ENCODE measurements at places on chromosomes 4 and X. TPM values are rescaled to one million over a fixed set of nuclear protein-coding genes. Genes with fewer than 3 reads are reported as not detected.

DNA sequence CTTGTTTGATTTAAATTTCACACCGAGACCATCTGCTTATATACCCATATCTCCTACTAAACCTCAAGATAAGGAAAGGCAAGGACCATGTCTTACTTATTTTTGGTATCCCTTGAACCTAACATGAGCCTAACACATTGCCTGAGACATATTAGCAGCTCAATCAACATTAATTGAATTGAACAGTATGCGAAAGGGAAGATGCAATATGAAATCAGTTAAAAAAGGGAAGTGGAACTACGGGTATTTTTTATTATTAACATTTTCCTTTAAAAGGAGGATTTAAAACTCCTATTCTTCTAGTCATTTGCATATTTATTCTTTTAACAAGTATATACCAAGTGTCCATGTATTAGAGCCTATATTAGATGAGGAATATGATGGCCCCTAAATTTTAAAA is 197.0 kb downstream of the CAMK2D start:
- DNase-seq = no peak
- H3K27ac ChIP-seq = no peak overlapping the region
- H3K4me1 ChIP-seq = no peaks in the 10 kb centered on the region
- H3K4me3 ChIP-seq = no peak overlapping the region

DNA sequence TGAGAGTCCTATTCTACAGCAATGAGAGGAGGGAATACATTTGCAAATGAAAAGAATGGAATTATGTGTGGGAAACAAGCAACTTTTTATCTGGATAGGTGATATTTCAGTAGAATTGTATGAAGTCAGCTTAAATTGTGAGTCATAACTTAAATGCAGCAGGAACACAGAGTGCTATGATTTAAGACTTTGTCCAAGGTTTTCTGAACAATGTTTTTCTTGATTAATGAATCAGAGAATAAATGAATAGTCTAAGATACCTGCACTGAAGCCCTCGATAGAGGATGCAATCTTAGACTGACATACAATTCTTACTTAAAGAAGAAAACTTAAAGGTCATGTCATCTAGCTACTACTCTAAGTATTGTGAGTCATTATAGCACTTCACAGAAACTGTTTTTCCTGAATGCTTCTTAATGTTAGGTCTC is 8.0 kb downstream of the ARHGEF38 start:
- H3K27ac ChIP-seq = no peak overlapping the region
- no peaks in the 10 kb centered on the region for H3K4me1 ChIP-seq
- no peak for DNase-seq
- H3K27me3 ChIP-seq = no peaks in the 10 kb centered on the region

DNA sequence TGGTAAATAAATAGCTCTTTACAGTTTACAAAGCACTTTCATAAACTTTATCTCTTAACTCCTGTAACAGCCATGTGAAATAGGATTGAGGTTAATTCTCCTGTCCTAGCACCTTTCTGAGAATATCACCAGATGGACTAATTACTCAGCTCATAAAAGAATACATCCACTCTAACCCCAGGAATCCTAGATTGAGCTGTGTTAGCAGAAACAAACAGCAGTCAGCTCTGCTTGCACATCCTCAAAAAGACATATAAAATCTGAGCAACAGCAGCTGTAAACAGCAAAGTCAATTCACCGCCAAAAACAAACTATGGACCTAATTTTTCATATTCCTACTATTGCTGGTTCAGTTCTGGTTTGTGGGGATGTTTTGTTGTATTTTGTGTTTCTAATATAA is 182.8 kb downstream of the QDPR start:
- no peak overlapping the region for H3K27ac ChIP-seq
- H3K36me3 ChIP-seq = no peaks in the 10 kb centered on the region
- no peaks in the 10 kb centered on the region for H3K4me1 ChIP-seq
- no peak for DNase-seq
- no peak overlapping the region for H3K4me3 ChIP-seq
- H3K27me3 ChIP-seq = no peaks in the 10 kb centered on the region

GRCh38 chr4:3781997-3782930 is 16.1 kb downstream of the ADRA2C start:
- H3K27ac ChIP-seq = no peak overlapping the region
- no peaks in the 10 kb centered on the region for H3K4me1 ChIP-seq
- DNase-seq = no peak
- no peaks in the 10 kb centered on the region for H3K36me3 ChIP-seq
- peaks cover 6% of the 10 kb centered on the region for H3K27me3 ChIP-seq

GRCh38 chrX:111823703-111824102 is 52.3 kb upstream of the TRPC5OS start:
- no peaks in the 10 kb centered on the region for H3K36me3 ChIP-seq
- H3K4me1 ChIP-seq = no peaks in the 10 kb centered on the region
- H3K4me3 ChIP-seq = no peak overlapping the region
- H3K27me3 ChIP-seq = no peaks in the 10 kb centered on the region

GRCh38 chr4:47222276-47222675 is 190.9 kb downstream of the GABRB1 start:
- no peak overlapping the region for H3K27ac ChIP-seq
- no peaks in the 10 kb centered on the region for H3K36me3 ChIP-seq
- H3K4me3 ChIP-seq = no peak overlapping the region
- H3K4me1 ChIP-seq = no peaks in the 10 kb centered on the region

DNA sequence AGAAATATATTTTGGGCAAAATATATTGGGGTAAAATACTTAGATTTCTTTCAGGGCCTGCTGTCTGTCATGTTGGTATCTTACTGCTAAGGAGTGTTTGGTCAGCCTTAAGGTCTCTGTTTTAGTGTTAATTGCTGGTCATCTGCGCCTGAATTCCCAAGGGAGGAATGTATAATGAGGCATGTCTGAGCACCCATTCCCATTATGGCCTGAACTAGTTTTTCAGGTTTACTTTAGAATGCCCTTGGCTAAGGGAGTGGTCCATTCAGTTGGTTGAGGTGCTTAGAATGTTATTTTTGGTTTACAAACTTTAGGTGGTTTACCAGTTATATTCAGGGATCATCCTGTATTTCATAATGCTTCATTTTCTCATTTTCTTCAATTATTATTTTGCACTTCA is 125.9 kb downstream of the CFAP299 start:
- no peaks in the 10 kb centered on the region for H3K36me3 ChIP-seq
- no peak for DNase-seq
- H3K4me3 ChIP-seq = no peak overlapping the region
- no peak overlapping the region for H3K27ac ChIP-seq
- no peaks in the 10 kb centered on the region for H3K4me1 ChIP-seq

DNA sequence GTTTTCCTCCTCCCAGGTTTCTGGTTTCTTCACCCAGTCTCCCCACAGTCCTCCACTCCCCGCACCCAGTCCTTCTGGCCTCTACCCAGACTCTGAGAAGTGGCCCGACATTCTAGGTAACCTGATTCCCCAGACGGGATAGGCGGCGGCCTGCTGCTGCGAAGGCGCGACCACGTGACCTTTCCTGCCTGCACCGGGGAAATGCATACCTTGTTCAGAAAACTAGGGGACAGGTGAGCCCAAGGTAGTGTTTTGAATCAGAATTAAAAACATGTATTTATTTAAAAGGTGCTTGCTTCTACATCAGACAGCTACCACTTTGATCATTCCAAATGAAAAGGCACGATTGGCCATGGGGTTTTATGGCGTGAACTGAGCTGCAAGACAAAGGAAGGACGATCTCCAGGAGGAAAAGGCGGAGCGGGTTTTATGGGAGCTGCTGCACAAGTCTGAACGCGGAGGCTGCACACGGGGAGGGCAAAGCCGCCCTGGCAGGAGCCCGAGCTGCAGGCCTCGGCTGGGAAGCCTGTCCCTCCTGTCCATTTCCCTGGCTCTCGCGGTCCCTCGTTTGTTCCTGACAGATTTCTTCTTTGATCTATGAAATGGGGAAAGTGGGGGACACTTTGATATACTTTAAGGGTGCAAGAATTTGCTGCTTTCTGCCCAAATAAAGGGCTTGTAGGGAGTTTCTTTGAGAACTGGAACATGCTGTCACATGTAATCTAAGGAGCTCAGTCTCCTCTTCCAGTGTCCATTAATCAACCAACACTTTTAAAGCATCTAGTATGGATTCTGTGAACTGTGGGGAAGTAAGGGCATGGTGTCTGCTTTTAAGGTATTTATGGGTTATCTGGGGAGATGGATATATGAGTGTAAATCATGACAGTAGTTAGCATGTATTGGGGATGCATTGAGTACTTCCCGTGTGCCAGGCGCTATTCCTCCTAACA is 150.9 kb downstream of the SPRY1 start:
- no peak overlapping the region for H3K4me3 ChIP-seq
- DNase-seq = peak; percentile 88
- H3K27me3 ChIP-seq = no peaks in the 10 kb centered on the region
- H3K4me1 ChIP-seq = peaks cover 12% of the 10 kb centered on the region

GRCh38 chr4:83449009-83449408 is 6.6 kb downstream of the HELQ start:
- no peaks in the 10 kb centered on the region for H3K4me1 ChIP-seq
- H3K36me3 ChIP-seq = no peaks in the 10 kb centered on the region
- no peak overlapping the region for H3K27ac ChIP-seq
- no peak for DNase-seq
- no peak overlapping the region for H3K4me3 ChIP-seq

DNA sequence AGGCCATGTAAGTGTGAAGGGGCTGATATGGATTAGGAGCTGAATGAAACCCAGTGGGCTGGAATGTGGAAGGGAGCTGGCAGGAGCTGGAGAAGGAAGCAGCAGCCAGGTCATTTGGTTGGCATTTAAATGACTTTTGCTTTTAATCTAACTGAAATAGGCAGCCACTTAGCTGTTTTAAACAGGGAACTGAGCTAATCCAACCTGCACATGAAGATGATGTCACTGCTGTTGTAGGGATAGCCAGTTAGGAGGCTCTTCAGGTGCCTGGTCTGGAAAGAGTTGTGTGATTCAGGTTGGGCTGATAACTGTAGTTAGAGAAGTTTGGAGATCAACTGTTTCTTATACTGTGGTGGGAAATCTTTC is 122.4 kb downstream of the PALLD start:
- no peak overlapping the region for H3K27ac ChIP-seq
- H3K27me3 ChIP-seq = no peaks in the 10 kb centered on the region
- DNase-seq = no peak
- H3K36me3 ChIP-seq = no peaks in the 10 kb centered on the region
- no peaks in the 10 kb centered on the region for H3K4me1 ChIP-seq

DNA sequence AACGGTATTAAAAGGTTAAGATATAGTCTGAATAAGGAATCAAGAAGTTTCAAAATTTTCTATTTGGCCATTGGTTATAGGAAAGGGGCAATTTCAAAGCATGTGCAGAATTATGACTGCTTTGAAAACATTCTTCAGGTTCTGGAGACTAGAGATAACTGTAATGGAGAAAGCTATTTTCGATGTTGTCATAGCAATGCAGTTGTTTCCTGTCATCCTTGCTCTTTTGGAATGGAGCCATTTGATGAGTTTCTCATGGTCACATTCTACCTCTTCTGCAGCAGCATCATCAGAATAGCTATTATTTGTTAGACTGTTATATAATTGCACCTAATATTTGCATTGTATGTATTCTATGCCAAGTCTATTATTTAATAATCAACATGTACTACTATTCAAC is 368.2 kb upstream of the NR3C2 start:
- no peak overlapping the region for H3K27ac ChIP-seq
- H3K36me3 ChIP-seq = no peaks in the 10 kb centered on the region
- DNase-seq = no peak
- H3K27me3 ChIP-seq = no peaks in the 10 kb centered on the region

CACNA1F gene
- total RNA-seq = 1.0 TPM

LNX1 gene
- 9.7 TPM for total RNA-seq

GAGE2A gene
- total RNA-seq = not detected

C4orf36 gene
- 0.54 TPM for total RNA-seq
